ENCODE measurements at places on chromosomes 16 and 17.

DNA sequence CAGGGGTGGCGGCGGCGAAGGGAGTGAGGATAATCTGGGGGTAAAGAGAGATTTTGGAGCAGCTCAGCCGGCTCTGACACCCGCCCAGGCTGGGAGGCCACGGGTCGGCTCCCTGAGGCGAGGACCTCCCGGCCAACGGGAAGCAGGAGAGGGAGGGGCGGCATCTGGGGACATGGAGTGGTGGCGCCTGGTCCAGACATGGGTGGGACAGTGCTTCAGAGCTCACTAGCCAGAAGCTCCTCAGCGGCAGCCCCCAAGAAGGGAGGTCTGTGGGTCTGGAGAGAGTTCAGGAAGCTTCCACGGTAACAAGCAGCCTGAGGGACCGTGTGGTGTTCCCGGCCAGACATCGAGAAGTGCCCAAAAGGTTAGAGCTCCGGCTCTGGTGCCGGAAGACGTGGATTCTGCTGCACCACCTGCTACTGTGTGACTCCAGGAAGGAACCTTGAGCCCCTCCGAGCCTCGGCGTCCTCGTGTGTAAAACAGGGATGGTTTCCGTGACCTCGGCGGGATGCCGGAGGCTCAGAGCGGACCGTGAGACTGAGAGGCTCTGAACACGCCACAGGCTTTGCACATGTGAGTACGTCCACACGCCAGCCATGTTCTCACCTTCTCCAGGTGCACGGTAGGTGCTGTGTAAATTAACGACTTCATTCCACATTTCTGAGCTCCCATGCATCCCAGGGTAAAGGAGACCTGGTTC lies 56.9 kb downstream of the TIMM22 start:
- no peaks in the 10 kb centered on the region for H3K27me3 ChIP-seq
- H3K4me3 ChIP-seq: no peak overlapping the region
- no peak for DNase-seq

DNA sequence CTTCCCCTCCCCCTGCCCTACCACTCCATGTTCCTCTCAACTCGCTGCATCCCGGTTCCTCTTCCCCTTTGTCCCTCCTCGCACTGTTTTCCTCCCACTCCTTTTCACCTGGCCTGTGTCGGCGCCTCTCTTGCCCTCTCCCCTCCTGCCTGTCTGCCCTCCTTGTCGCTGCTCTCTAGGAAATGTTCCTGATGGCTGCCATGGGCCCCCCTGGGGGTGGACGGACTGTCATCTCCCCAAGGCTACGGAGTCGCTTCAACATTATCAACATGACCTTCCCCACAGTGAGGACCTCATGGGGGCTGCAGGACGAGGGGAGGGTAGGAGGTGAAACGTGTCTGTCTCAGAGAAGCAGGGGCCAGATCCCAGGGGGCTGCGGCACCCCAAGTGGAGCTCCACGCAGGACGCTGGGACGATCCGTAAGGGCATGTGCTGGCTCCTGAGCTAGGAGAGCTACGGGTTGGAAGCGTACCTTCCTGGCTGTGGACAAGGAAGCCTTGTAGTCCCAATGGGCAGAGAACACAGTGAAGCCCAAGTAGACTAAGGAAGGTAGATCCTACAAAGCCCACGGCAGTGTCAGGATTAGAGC lies 39.8 kb upstream of the KDM6B start:
- no peak overlapping the region for H3K27ac ChIP-seq
- no peaks in the 10 kb centered on the region for H3K27me3 ChIP-seq
- H3K36me3 ChIP-seq: no peaks in the 10 kb centered on the region

DNA sequence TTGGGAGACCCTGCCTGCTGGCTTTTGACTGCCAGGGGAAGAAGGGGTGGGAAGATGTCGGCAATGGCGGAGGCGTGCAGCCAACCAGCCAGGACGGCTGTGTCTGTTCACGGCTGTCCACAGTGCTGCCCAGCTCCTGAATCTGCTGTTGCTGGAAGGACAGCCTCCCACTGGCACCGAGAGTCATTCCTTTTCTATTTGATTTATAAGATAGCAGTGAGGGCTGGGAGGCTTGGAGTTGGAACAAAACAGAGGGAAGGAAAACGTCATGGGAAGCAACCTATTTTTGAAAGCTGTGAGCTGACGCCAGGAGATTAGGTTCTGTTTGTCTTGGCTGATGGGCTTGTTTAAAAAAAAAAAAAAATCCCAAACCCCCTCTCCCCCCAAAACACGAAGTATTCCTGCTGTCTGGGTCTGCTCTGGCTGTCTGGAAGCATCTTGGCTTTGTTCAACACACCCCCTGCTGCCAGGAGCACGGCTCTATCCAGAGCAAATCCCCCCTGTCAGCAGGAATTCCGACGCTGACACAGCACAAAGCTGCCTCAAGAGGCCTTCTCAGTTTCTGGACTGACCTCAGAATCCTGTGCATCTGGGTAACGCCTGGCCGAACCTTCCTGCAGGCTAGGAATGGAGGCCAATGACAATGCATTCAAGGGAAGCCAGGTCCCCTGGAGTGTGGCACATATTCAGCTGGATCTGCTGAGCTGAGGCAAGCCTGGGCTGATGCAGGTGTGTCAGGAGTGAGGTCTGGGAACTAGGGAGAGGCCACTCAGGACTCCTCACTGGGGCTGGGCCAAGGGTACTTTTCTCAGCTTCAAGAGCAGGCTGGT lies 41.0 kb upstream of the SREBF1 start:
- peak; percentile 89 for DNase-seq
- peaks cover 24% of the 10 kb centered on the region for H3K4me1 ChIP-seq
- no peaks in the 10 kb centered on the region for H3K27me3 ChIP-seq
- H3K27ac ChIP-seq: peak overlapping the region; percentile 64
- H3K4me3 ChIP-seq: peak overlapping the region; percentile 6
- peaks cover 27% of the 10 kb centered on the region for H3K36me3 ChIP-seq

GRCh38 chr17:32926183-32926582 lies 1.8 kb upstream of the TMEM98 start:
- no peak overlapping the region for H3K27ac ChIP-seq
- no peak for DNase-seq
- no peaks in the 10 kb centered on the region for H3K4me1 ChIP-seq

DNA sequence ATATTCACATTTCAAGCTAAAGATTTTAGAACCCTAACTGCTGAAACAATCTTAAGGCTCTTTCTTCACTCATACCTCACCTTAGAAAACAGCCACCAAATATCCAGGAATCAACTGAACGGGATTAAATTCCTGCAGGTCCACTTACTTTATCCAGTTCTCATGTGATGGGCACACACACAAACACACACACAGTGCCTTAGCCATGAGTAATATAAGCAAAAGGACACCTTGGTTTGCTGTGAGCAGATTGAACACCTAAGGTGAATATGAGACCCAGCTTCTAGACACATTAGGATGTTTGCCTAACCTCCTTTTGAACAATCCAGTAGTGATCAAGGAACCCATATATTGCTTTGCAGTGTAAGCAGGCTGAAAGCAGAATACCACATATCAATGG lies 81.5 kb downstream of the TUBD1 start:
- no peak overlapping the region for H3K4me3 ChIP-seq
- no peaks in the 10 kb centered on the region for H3K4me1 ChIP-seq
- H3K27ac ChIP-seq: no peak overlapping the region
- H3K27me3 ChIP-seq: no peaks in the 10 kb centered on the region
- DNase-seq: no peak

GRCh38 chr16:70685061-70685937 lies 554 bp downstream of the MTSS2 start:
- H3K27me3 ChIP-seq: no peaks in the 10 kb centered on the region
- H3K36me3 ChIP-seq: no peaks in the 10 kb centered on the region
- H3K4me1 ChIP-seq: peaks cover 63% of the 10 kb centered on the region
- H3K4me3 ChIP-seq: peak overlapping the region; percentile 64
- DNase-seq: no peak
